Breast epithelium (tissue), 4 donors: ENCODE measurements at places on chromosomes 4 and X. TPM values are rescaled to one million over a fixed set of nuclear protein-coding genes. Genes with fewer than 3 reads are reported as not detected.

Gene ETDB
- total RNA-seq: not detected

DNA sequence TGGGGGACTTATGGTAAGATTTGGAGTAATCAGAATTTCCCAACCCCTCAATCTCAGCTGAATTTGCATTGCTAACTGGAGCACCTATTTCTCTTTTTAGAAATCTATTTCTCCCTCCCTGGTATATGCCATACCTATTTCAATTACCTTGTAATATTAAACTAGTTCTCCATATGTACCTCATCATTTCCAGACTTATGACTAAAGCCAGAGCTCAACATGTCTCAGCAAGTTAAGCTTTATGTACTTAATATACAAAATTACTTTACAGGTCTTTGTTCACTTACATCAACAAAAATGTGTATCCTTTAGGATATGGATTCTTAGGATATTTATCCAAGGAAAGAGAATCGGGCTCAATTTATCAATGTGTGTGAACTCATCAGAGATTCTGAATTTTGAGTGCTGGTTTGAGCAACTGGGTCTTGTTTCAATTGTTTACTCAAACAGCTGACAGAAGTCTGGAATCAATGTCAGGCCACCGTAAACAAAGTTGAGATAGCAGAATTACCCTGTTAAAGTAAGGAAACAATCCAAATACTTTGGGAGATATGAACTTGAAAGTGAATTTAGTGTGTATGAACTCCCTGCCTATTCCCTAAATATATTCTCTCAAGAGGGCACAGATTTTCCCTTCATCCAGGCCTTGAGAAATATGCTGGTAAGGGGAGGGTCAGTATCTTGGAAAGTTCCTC, 199.6 kb downstream of the VEGFC start:
- H3K4me3 ChIP-seq: no peak overlapping the region
- no peaks in the 10 kb centered on the region for H3K36me3 ChIP-seq
- H3K27ac ChIP-seq: no peak overlapping the region
- H3K4me1 ChIP-seq: no peaks in the 10 kb centered on the region
- H3K27me3 ChIP-seq: no peaks in the 10 kb centered on the region

DNA sequence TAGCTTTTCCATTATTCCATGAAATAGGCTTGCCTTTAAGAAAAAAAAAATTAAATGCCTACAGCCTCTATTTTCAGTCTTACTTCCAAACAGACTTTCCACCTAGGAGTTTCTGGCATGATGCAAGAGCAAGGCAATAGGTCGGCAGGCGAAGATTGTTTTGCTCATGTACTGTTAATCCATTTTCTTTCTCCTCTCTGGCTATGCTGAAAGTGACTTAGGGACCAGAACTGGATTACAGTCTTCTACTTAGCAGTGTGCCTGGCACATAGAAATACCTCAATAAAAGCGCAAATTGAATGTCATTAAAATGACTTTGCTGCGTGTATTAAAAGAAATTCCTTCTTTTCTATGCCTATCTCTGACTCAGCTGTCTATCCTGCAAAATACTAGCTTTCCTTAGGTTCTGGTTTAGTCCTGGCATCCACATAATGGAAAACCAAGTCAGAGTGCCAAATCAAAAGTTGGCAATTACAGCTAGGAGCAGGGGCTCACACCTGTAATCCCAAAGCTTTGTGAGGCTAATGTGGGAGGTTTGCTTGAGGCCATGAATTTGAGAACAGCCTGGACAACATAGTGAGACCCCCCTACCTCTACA, 51.9 kb downstream of the CC2D2A start:
- H3K4me1 ChIP-seq: no peaks in the 10 kb centered on the region
- no peak overlapping the region for H3K27ac ChIP-seq
- H3K36me3 ChIP-seq: no peaks in the 10 kb centered on the region

- H3K27ac ChIP-seq: no peak overlapping the region
- H3K4me1 ChIP-seq: no peaks in the 10 kb centered on the region
- H3K36me3 ChIP-seq: no peaks in the 10 kb centered on the region
- no peak for DNase-seq
Measured at GRCh38 chrX:69618803-69619202, 2.9 kb downstream of the EDA start.

GRCh38 chr4:145178740-145179280, 1.6 kb downstream of the OTUD4 start:
- peak overlapping the region; percentile 96 for H3K27ac ChIP-seq
- H3K27me3 ChIP-seq: no peaks in the 10 kb centered on the region
- H3K4me1 ChIP-seq: peaks cover 11% of the 10 kb centered on the region
- no peaks in the 10 kb centered on the region for H3K36me3 ChIP-seq
